Vagina (tissue), 2 donors: ENCODE measurements at places on chromosomes 5 and 9. TPM values are rescaled to one million over a fixed set of nuclear protein-coding genes. Genes with fewer than 3 reads are reported as not detected.
A peak's percentile ranks its signal among the peaks of the same experiment; 100 is the strongest.

RANBP6 gene
- total RNA-seq = 10.1 TPM

ZNF300 gene
- 2.7 TPM for total RNA-seq

SIT1 gene
- 2.5 TPM for total RNA-seq

- H3K4me3 ChIP-seq = no peak overlapping the region
- peaks cover 58% of the 10 kb centered on the region for H3K36me3 ChIP-seq
Observed at GRCh38 chr9:132299221-132299620, 55.6 kb downstream of the SETX start.

- H3K36me3 ChIP-seq = no peaks in the 10 kb centered on the region
- H3K4me3 ChIP-seq = no peak overlapping the region
- no peak overlapping the region for H3K27ac ChIP-seq
- H3K27me3 ChIP-seq = no peaks in the 10 kb centered on the region
Observed at GRCh38 chr5:156331181-156331580, 4.2 kb downstream of the SGCD start.

GRCh38 chr9:109403766-109404320 lies 83.0 kb upstream of the EPB41L4B start:
- H3K4me1 ChIP-seq = no peaks in the 10 kb centered on the region
- no peak overlapping the region for H3K27ac ChIP-seq
- no peaks in the 10 kb centered on the region for H3K27me3 ChIP-seq
- no peaks in the 10 kb centered on the region for H3K36me3 ChIP-seq
- H3K4me3 ChIP-seq = no peak overlapping the region

- no peaks in the 10 kb centered on the region for H3K27me3 ChIP-seq
- H3K4me1 ChIP-seq = no peaks in the 10 kb centered on the region
- no peak overlapping the region for H3K4me3 ChIP-seq
- no peak for DNase-seq
- H3K27ac ChIP-seq = no peak overlapping the region
- H3K36me3 ChIP-seq = no peaks in the 10 kb centered on the region
Observed at GRCh38 chr5:146662229-146662628, 146.2 kb upstream of the GPR151 start.

- no peaks in the 10 kb centered on the region for H3K36me3 ChIP-seq
- DNase-seq = no peak
- peak overlapping the region; percentile 86 for H3K27ac ChIP-seq
Observed at GRCh38 chr9:129697656-129698253, 32.3 kb downstream of the PRRX2 start.
